Endothelial cell of umbilical vein (primary cell): ENCODE measurements at places on chromosomes 3 and 15. TPM values are rescaled to one million over a fixed set of nuclear protein-coding genes. Genes with fewer than 3 reads are reported as not detected.

Gene CPNE9
- not detected in 2 replicates for total RNA-seq

Gene STRA6
- not detected in 2 replicates for total RNA-seq

Gene ZNF502
- total RNA-seq, result 4.1 and 4.2 TPM in 2 replicates

Gene GP9
- not detected in 2 replicates for total RNA-seq

Gene RSL24D1
- total RNA-seq, result 58.2 and 60.0 TPM in 2 replicates

Gene ADGRG7
- total RNA-seq, result not detected in 2 replicates

Gene THAP10
- total RNA-seq, result 2.7 and 4.0 TPM in 2 replicates

Gene PP2D1
- total RNA-seq, result not detected in 2 replicates

Gene ARPIN
- total RNA-seq, result 18.7 and 23.3 TPM in 2 replicates

Gene GRIP2
- not detected in 2 replicates for total RNA-seq
